Smooth muscle cell of trachea (primary cell): ENCODE measurements at places on chromosomes 12 and 14. TPM values are rescaled to one million over a fixed set of nuclear protein-coding genes. Genes with fewer than 3 reads are reported as not detected.

Gene ADAM21
- 0.99 and 1.5 TPM in 2 replicates for total RNA-seq

Gene KCNA1
- total RNA-seq: under 0.01 TPM in 1 of 2 replicates, not detected in the other

Gene PPTC7
- 7.1 and 7.3 TPM in 2 replicates for total RNA-seq

Gene HSPA2
- 2.5 and 2.8 TPM in 2 replicates for total RNA-seq

Gene LTBR
- total RNA-seq: 59.1 and 119 TPM in 2 replicates
